ENCODE measurements at places on chromosomes 1 and 21.

DNA sequence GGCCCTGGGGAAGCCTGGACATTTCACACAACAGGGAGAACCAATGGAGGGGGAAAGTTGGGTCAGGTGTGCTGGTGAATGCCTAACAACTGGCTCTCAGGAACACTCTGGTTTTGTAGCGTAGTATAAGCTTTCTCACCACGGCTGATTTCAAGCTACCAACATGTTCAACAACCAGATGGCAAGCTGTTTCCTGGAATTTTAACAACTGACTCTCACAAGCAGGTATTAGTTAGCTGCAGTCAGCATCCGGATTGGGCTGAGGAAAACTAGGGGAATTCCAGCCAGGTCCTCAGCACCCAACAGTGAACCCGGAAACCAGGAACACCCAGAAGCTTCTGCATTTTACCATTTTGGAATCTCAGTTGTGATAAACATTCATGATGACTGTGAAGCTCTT lies 162.3 kb upstream of the CAMK1G start:
- no peak for DNase-seq

DNA sequence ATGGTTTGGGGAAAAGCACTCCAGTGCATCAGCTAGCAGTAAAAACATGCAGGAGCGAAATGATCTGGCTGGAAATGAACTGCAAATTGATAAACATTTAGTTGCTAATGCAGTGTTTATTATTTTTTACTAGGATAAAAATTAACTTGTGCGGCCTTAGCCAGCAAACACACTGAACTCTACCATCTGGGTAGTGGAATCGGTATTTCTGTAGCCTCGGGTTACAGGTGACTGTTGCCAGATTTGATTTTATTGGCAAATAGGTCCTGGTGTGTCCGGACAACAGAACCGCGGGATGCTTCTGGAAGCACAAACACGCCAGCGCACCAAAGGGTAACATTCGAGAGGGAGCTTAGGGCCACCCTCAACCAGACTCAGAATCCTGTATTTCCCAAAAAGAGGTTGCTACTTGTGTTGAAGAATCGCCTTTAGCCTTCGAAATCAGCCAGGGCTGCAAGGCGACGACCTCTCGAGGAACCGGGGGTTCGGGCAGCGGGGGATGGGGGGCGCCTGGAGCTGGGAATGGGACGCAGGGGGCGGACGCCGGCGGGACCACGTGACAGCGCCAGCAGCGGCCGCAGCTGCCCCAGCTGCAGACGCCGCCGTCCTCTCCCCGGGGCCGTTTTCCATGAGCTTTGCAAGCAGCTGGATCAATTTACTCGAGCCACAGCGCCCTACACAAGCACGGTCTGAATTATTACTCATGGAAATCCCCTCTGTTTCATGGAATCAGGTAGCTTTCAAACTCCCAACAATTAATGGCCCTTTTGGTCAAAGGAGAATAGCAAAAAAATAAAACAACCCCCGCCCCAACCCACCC lies 158.8 kb downstream of the TOMM20 start:
- no peak for DNase-seq

GRCh38 chr1:92210701-92211100 lies 7.0 kb upstream of the C1orf146 start:
- DNase-seq = no peak

GRCh38 chr1:238628110-238628509 lies 737.4 kb upstream of the ZP4 start:
- no peak for DNase-seq

DNA sequence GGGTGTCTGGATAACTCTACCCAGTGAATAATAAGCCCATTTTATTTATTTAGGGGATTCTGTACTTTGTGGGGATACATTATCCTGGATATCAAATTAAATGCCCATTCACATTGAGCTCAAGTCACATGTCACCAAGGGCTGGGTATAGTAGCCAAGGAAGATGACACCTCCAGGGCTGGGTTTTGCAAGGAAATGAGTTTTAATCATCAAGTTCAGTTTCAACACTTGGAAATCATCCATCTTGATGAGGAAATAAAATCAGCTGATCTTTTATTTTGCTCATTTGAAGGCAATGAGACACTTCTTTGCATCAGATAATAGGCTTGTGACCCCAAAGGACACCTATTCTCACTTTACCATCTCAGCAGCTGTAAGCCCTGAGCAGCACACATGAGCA lies 80.0 kb upstream of the TNR start:
- DNase-seq = no peak

DNA sequence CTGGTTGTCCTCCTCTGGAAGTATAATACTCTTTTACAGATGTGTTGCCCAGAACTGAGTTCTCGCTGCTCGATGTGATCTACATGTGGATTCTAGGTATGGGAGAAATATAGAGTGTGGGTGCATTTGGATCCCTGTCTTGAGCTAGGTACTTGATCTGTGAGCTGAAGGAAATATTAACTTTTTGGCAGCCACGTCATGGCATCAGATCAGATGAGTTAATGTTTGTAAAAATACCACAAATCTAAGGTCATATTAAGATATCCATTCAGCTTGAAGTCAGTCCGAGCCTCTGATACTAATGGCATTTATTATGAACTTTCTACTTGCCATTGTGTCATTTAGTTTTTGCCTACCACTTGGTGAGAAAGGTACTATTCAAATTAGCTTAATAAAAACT lies 24.6 kb downstream of the MAPKAPK2 start:
- peak; percentile 85 for DNase-seq

DNA sequence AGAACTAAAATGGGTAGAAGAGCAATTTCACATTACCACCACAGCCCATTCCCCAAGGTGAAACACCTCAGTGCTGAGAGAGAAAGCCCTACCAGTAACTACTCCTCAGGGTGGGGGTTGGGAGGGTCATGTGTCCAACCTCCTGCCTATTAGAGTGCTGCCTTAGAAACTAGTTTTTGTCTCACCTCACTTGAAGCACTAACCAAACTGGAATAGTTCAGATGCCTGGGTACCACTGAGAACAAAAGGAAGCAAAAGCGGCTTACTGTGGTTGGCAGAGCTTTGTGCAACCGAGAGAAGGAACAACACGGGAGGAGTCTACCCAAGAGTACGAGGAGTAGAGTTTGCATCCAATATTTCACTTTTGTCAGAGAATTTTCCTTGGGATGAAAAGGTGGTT lies 1207.5 kb upstream of the ADGRL2 start:
- no peak for DNase-seq

DNA sequence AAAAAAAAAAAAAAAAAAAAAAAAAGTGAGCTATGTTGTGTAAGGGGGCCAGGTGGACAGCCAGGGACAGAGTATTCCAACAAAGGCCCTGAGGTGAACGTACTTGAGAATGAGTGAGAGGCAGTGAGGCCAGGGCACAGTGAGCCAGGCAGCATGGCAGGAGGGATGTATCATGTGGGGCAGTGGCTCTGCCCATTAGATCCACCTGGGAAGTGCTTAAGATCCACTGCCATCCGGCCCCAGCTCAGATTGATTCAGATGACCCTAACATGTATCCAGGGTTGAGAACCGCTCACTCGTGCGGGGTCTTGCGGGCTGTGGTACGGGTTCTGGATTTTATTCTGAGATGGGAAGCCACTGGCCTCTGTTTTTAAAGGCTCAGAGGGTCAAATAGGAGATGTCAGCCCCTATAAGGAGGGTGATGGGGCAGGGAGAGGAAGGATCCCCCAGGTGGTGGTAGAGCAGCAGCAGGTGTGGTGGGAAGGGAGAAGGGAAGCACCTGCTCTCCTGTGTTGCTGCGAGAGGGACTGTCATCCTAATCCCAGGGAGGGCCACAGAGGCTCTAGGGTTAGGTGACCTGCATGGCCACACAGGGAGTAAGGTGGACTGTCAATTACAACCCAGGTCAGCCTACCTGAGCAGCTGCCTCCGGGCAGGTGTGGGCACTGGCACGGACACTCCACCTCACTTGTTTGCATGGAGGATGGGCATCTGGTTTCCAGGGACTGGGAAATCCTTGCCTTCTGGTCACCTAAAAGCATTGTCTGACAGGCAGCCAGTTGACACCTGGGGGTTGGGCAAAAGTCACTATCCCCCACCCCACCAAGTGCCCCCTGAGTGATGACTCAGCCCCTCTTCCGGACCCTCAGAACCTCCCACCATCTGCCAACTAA lies 31.6 kb downstream of the CDK18 start:
- DNase-seq = no peak

- DNase-seq = peak; percentile 70
Observed at GRCh38 chr1:168603501-168604110, 27.2 kb downstream of the XCL1 start.

- no peak for DNase-seq
Observed at GRCh38 chr1:191888996-191889622, 269.2 kb upstream of the RGS18 start.

DNA sequence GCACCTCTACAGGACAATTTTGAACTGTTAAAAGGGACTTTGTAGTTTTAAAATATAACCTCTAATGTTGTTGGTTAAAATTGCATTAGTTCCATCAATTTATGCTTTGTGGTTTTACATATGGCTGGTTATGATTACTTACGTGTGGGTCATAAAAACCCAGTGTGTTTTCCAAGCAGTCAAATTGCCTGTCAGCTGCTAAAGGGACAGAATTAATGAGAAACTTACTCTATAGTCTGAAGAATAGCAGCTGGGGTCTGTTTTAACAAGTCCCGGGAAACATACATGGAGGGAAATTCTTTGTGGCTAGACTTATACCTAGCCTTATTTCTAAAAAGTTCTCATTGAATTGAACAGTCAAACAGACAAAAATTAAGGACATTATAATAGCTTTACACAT lies 820.9 kb upstream of the ADGRL4 start:
- DNase-seq = no peak

- DNase-seq = no peak
Observed at GRCh38 chr1:198018529-198018928, 101.4 kb downstream of the LHX9 start.

GRCh38 chr1:175089136-175089718 lies 21.6 kb downstream of the TNN start:
- DNase-seq = no peak

- DNase-seq = no peak
Observed at GRCh38 chr1:10283318-10283984, 73.1 kb downstream of the KIF1B start.

- no peak for DNase-seq
Observed at GRCh38 chr1:30414086-30414850, 309.1 kb downstream of the MATN1 start.

DNA sequence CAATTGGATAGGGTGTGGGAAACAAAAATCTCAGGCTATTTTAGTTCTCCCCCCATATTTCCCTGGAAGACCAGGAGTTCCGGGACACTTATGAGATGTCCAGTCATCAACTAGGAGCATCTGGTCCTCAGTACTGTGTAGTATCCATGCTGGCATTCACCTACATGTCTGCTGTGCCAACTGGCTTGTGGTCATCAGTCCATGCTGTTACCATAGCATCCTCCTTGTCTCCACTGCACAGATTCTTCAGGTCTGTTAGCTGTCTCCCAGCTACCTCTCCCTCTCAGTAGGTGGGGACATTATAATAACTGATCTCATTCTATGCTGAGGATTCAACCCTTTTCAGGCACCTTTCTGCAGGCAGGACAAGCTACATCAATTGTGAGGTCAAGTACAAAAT lies 302.9 kb downstream of the BARHL2 start:
- no peak for DNase-seq

DNA sequence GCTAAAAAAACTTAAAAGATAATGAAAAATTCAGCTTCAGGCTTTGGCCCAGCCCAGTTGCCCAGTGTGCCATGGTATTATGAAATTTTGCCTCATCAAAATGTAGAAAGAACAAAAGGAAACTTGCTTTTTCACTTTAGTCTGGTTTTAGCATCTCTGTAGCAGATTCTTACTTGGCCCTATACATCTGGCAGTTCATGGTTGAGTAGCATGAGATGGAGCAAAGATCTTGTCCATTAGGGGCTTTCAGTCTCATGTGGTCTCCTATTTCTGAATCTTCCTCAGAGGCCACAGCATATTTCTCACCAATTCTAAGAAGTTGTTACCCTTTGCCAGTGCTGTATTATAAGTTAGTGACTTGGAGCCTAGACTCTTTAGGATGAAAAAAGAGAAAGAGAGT lies 58.5 kb downstream of the ATP2B4 start:
- no peak for DNase-seq

DNA sequence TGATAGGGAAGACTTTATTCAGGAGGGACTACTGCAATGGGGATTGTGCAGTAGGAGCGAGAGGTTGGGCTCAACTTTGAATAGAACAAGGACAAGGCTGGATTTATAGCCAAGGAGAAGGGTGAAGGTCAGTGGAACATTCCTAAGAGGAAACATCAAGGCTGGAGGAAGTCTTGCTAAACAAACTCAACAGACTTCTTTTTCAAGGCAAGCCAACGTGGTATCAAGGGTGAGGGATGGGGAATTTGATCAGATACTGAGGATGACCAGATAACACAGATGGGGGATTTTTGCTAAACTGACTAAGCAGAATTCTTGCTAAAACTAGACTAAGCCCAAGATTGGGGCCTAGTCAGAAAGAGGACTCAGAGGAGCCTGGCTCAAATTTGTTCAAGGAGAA lies 107.3 kb downstream of the DUSP10 start:
- no peak for DNase-seq

- DNase-seq = no peak
Observed at GRCh38 chr1:243316366-243316989, 60.6 kb downstream of the SDCCAG8 start.

DNA sequence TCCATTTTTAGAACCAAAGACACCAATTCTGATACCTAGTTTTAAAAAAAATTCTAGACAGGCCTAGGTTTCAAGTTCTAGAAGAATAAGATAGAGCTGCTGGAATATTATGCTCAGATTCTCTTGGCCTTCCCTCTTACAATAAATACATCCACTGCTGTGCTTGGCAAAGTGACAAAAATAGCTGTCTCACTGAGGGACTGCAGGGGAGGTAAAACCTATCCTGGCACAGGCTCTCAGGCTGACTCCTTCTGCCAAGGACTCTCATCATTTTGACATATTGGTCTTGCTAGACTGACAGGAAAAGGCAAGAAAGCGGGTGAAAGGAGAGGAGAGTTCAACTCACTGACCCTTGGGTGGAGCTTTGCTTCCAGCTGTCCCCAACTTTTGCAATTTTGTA lies 197.0 kb upstream of the LHX8 start:
- DNase-seq = no peak

GRCh38 chr21:35578831-35579471 lies 481.4 kb downstream of the SETD4 start:
- no peak for DNase-seq

- no peak for DNase-seq
Observed at GRCh38 chr21:17901458-17902079, 82.4 kb upstream of the C21orf91 start.

DNA sequence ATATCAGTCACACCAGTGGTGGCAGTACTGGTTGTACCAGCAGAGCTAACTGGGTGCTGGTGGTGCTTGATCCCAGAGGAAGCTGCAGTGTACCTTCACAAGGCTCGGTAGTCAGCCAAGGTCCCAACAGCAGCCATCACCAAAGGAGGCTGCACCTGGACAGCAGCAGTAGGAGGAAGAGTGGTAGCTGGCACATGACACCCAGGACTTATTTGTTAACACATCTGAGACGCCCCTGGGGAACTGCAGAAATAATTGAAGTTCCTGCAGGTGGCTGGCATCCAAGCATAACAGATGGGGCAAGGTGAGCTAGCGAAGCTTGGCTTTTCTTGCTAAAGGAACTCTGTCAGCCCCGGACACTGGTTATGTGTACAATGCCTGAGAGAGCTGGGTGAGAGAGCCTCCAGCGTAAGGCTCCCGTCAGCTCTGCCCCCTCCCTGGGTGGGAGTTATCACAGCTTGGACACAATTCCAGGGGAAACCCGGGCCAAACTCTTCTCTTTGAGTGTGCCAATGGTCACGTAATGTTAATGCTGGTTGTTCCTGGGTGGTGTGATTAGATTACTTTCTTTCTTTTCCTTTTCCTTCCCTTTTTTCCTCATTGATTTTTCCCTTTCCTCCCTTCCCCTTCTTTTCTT lies 29.1 kb upstream of the PARP1 start:
- DNase-seq = no peak

- DNase-seq = no peak
Observed at GRCh38 chr1:160756849-160757201, 17.8 kb downstream of the SLAMF7 start.
